ENCODE measurements at places on chromosomes 2 and 18. TPM values are rescaled to one million over a fixed set of nuclear protein-coding genes. Genes with fewer than 3 reads are reported as not detected.

The ACMSD gene
- not detected for total RNA-seq

The ITGA4 gene
- total RNA-seq, result 169 TPM

DNA sequence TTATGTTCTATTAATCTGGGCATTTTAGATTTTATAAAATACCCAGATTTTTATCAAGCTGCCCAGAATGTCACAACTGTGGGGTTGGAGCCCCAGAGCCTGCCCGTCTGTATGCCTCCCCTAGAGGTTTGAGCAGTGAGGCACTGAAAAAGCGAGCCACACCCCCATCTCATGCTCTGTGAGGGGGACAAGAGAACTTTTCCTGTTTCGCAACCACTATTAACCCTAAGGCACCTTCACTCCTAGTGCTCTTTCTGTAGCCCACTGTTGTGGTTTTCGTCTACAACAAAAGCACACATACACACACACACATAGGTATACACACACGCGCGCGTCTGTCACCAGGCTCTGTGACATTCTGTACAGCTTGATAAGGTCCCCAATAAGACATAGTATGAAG, 38.0 kb downstream of the DCDC2C start:
- DNase-seq, result no peak

DNA sequence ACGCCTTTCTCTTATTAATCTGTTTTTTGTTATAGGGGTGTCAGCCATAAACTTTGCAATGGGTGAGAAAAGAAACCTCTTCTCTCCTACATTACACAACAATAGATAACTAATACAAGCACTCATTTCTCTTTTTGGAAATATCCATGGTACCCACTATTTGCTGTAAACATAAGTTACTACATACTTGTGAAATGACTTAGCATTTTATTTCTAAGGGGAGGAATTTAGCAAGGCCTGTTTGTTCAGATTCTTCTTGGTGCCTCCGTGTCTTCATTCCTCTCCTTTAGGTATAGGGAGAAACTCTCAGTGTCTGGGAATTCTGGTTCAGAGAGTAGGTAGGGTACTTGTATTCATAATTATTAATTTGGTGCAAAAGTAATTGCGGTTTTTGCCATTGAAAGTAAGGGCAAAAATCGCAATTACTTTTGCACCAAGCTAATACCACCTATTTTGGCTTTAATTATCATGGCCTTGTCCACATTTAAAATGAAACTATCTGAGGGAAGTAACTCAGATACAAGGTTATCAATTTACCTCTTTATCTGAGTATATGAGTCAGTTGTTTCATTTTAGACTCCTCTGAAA, 134.8 kb downstream of the MREG start:
- no peak for DNase-seq

DNA sequence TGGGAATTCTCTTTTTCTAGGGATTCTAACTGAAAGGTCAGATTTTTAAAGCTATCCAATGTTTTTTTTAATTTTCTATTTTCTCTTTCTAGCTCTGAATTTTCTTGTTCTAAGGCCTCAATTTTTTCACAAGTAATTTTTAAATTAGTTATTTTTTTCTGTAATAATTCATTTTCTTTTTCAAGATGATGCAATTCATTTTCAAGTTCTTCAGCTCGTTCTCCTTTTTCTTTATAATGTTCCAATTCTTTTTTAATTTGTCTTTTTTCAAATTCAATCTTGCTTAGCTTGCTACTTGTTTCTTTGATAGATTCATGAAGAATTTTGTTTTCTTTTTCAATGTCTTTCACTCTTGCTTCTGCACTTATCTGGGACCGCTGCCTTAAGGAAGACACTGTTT, 65.7 kb upstream of the MTIF2 start:
- DNase-seq, result no peak

GRCh38 chr18:24809173-24809950, 348.9 kb downstream of the HRH4 start:
- no peak for DNase-seq

- DNase-seq, result no peak
Observed at GRCh38 chr2:175871331-175872004, 130.6 kb downstream of the LNPK start.

- DNase-seq, result no peak
Observed at GRCh38 chr2:196245378-196246140, 74.2 kb upstream of the STK17B start.
